Cardiac muscle cell (in vitro differentiated cells and primary cell): ENCODE measurements at places on chromosomes 4 and X. TPM values are rescaled to one million over a fixed set of nuclear protein-coding genes. Genes with fewer than 3 reads are reported as not detected.

The ANOS1 gene
- 10.4 and 17.6 TPM in 2 replicates for polyA plus RNA-seq

The HELT gene
- polyA plus RNA-seq, result not detected in 2 replicates

The GPM6B gene
- polyA plus RNA-seq, result 8.7 and 16.4 TPM in 2 replicates

GRCh38 chr4:182231080-182231479 lies 12.1 kb upstream of the TENM3 start:
- DNase-seq, result no peak

DNA sequence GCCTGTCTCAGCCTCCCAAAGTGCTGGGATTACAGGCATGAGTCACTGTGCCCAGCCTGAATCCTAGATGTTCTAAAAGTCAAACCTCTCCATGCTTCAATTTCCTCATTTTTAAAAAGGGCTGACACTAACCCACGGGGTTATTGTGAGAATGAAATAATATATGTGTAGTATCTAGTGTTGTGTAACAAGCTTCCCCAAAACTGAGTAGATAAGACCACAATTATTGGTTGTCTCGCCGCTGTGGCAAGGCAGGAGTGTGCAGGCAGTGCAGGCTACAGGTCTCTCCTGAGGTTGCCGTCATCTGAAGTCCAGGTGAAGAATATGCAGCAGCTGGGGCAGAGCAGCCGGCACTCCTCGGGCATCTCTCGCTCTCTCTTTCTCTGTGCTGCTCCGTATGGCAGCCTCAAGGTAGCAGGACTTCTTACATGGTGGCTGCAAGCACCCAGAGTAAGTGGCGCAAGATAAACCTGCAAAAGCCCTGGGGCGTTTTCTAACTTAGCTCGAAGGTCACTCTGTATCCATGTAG lies 30.9 kb downstream of the RAB33B start:
- DNase-seq, result no peak
